ENCODE measurements at places on chromosomes 7 and 10. TPM values are rescaled to one million over a fixed set of nuclear protein-coding genes. Genes with fewer than 3 reads are reported as not detected.
A peak's percentile ranks its signal among the peaks of the same experiment; 100 is the strongest.

DNA sequence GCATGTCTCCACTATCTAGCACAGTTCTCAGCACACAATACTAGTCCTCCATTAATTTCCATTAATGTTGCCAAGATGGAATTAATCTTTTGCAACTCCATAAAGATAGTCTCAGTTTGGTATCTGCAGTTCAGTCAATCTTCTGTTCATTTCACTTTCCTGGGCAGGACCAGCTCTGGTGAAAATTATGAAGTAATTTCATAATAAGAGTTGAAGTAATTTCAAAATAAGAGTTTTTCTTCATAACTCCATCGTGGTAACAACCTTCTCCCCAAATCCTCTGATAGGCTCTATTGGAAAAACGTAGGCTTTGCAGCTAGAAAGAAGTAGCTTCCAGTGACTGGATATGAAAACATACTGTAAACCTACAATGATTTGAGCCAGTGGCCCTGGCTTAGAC, 618.2 kb downstream of the TYW1 start:
- H3K27me3 ChIP-seq: no peaks in the 10 kb centered on the region
- H3K36me3 ChIP-seq: no peaks in the 10 kb centered on the region
- no peak for DNase-seq
- no peaks in the 10 kb centered on the region for H3K4me1 ChIP-seq

- no peak overlapping the region for H3K27ac ChIP-seq
- no peaks in the 10 kb centered on the region for H3K27me3 ChIP-seq
- no peaks in the 10 kb centered on the region for H3K4me1 ChIP-seq
- H3K36me3 ChIP-seq: no peaks in the 10 kb centered on the region
- DNase-seq: no peak
Measured at GRCh38 chr7:47149971-47150370, 431.9 kb downstream of the TNS3 start.

DNA sequence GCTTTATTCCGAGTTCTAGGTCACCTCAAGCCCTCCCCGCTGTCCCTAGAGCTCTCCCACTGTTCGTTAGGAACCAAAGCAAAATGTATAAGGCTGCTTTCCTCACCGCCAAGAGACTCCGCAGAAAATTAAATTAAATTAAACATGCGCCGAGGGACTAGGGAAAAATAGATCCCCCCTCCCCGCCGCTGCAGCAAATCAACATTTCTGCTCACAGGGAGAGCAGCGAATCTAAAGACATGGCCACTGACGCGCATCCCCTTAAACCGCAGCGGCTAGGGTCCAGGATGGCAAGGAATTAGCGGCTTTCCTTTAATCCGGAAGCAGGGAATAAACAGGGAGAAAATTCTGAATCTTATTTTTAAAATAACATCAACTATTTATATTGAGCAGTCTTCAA, 7.6 kb downstream of the SP8 start:
- H3K36me3 ChIP-seq: peaks cover 5% of the 10 kb centered on the region
- no peak overlapping the region for H3K4me3 ChIP-seq
- peaks cover 9% of the 10 kb centered on the region for H3K4me1 ChIP-seq
- no peak for DNase-seq
- H3K27me3 ChIP-seq: peaks cover 87% of the 10 kb centered on the region

- peaks cover 77% of the 10 kb centered on the region for H3K4me1 ChIP-seq
- H3K27ac ChIP-seq: peak overlapping the region; percentile 94
- peaks cover 80% of the 10 kb centered on the region for H3K36me3 ChIP-seq
- DNase-seq: peak; percentile 80
Measured at GRCh38 chr7:149202831-149203231, 7.5 kb downstream of the ZNF282 start.

DNA sequence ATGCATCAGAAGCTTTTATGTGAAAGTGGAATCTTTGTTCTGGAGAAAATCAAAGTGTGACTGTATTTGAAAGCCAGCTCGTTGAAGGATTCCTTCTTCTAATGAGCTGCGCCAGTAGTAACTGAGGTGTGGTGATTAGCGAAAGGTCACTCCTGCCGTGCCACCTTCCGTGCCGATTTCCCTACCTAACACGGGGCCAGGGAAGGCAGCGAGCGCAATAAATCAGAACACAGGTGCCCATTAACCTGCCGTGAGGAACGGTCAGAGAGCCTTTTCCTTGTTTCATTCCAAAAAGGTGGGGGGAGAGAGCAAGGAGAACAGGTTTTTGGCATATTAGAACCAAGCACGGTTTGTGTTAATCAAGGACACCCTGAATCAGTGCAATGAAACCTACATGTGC, 258.0 kb downstream of the CELF2 start:
- H3K27ac ChIP-seq: no peak overlapping the region
- H3K36me3 ChIP-seq: peaks cover 87% of the 10 kb centered on the region
- DNase-seq: no peak
- peaks cover 20% of the 10 kb centered on the region for H3K4me1 ChIP-seq

DNA sequence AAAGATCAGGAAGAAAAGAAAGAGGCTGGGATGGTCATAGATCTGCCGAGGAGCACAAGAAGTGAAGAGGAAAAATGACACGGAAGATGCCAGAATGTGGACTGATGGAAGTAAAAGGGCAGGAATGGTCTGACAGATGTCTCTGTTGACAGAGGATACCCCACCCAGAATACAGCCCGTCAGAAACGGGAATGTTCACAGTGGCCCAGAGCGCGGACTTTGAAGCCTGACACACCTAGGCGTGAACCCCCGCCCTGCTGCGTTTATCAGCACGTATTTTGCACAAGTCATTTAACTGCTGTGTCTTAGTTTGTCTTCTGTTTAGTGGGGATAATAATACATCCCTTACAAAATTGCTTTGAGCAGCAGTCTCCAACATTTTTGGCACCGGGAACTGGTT, 27.1 kb downstream of the AKR1B1 start:
- H3K4me1 ChIP-seq: peaks cover 16% of the 10 kb centered on the region
- no peak overlapping the region for H3K27ac ChIP-seq
- peak overlapping the region; percentile 71 for H3K4me3 ChIP-seq
- no peaks in the 10 kb centered on the region for H3K36me3 ChIP-seq
- DNase-seq: no peak

GRCh38 chr7:142711196-142711595, 38.1 kb upstream of the PRSS1 start:
- H3K36me3 ChIP-seq: no peaks in the 10 kb centered on the region
- H3K4me1 ChIP-seq: peaks cover 65% of the 10 kb centered on the region
- peak overlapping the region; percentile 94 for H3K27ac ChIP-seq
- H3K27me3 ChIP-seq: no peaks in the 10 kb centered on the region

GRCh38 chr10:4130685-4131084, 345.7 kb upstream of the KLF6 start:
- H3K36me3 ChIP-seq: peaks cover 44% of the 10 kb centered on the region
- no peak overlapping the region for H3K4me3 ChIP-seq

- no peak for DNase-seq
- H3K27me3 ChIP-seq: no peaks in the 10 kb centered on the region
- H3K4me3 ChIP-seq: no peak overlapping the region
- no peaks in the 10 kb centered on the region for H3K4me1 ChIP-seq
Measured at GRCh38 chr7:148368562-148368961, 222.0 kb upstream of the C7orf33 start.

DNA sequence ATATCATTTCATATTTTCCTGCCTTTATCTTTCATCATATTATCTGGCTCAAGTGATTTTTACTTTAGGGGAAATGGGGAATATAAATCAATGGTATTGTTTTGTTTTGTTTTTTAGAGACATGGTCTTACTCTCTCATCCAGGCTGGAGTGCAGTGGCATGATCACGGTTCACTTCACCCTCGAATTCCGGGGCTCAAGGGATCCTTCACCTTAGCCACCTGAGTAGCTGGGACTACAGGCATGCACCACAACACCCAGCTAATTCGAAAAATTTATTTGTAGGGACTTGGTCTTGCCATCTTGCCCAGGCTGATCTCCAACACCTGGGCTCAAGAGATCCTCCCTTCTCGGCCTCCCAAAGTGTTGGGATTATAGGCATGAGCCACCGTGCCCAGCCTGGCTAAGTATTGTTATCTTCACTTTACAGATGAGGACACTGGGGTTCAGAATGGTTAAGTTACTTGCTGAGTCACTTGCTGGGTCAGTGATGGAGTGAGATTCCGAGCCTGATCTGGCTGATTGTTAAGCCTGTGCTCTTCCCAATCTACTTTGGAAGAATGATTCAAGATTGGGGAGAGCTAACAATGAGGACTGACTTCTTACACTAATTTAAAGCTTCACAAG, 3.7 kb upstream of the SLC16A9 start:
- no peaks in the 10 kb centered on the region for H3K36me3 ChIP-seq
- no peak for DNase-seq
- H3K27ac ChIP-seq: no peak overlapping the region
- peaks cover 69% of the 10 kb centered on the region for H3K27me3 ChIP-seq
- no peak overlapping the region for H3K4me3 ChIP-seq

- no peak for DNase-seq
- H3K27me3 ChIP-seq: peaks cover 15% of the 10 kb centered on the region
- no peak overlapping the region for H3K27ac ChIP-seq
Measured at GRCh38 chr7:48183370-48183743, 12.1 kb downstream of the ABCA13 start.

Gene IL6
- total RNA-seq: not detected

Gene TRPV5
- not detected for total RNA-seq

Gene ASZ1
- not detected for total RNA-seq

Gene PARG
- total RNA-seq: 29.1 TPM

Gene SPDYE5
- not detected for total RNA-seq

Gene MEOX2
- not detected for total RNA-seq

Gene LRMDA
- not detected for total RNA-seq

Gene CCDC146
- total RNA-seq: 9.0 TPM
